ENCODE measurements at places on chromosomes 12 and 14. TPM values are rescaled to one million over a fixed set of nuclear protein-coding genes. Genes with fewer than 3 reads are reported as not detected.
A peak's percentile ranks its signal among the peaks of the same experiment; 100 is the strongest.

DNA sequence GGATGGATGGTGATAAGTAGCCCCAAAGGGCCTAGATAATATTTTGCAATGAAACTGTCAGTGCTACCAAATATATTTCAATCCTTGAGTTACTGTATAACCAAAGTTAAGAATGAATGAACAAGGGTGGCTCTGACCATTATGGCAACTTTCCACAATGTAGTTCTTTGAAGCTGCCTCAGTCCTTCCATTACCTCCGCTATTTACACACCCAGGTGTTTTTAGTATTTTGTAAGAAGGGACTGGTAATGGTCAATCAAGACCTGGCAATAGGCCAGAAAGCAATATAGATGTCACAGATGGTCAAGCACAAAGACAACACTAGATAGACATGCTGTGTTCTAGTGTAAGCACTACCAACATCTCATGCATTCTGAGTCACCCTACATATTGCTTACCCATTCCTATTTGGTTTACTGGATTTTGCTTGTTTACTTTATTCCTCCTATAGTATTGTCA, 16.3 kb downstream of the DUSP16 start:
- peak; percentile 99 for DNase-seq

DNA sequence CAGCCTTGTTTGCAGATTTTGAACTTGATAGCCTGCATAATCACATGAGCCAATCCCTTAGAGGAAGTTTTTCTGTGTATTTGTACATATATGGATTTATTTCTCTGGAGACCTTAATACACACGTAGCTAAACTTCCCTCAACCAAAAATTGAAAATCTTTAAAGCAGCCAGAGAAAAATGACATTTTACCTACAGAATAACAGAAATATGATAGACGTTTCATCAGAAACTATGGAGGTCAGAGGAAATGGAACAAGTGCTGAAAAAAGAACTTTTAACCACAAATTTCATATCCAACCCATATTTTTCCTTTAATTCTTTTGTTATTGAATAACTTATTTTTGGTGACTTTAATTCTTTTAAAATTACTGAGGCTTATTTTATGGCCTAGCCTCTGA, 177.7 kb downstream of the CCDC91 start:
- DNase-seq: no peak

DNA sequence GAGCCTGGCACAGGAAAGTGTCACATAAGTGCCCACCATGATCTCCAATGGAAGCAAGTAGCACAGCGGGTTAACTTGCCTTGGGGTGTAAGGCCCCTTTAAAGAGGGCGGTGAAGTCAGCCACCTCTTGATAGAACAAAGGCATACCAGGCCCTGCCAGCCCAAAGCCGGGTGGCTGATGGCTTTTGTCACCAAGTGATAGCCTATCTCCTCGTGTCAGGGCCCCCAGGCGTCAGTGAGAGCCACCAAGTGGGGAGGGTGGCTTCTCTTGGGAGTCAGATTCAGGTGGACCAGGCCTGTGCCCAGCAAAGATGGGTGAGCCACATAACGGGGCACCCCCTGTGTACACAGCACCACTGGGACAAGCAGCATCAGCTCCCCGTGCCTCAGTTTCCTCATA, 8.3 kb upstream of the MYL2 start:
- DNase-seq: no peak

DNA sequence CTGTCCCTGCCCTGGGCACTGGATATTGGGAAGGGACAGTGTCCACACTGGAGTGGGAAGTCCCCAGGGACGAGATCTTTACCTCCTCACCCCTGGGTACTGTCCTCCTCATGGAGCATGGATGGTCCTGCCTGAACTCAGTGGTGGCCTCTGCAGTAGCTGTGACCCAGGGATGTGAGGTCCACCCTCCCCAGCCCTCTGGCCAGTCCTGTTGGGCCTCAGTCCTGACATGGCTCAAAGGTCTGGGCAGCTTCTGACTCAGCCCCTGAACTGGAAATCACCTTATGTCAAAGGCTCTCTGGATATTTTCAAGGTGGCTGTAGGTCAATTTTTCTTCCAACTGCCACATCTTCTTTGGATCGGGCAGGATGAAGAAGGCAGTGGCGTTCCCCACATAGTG, 24.4 kb downstream of the SERPINA1 start:
- no peak for DNase-seq

TECPR2 gene
- 13.6 TPM for total RNA-seq

DNA sequence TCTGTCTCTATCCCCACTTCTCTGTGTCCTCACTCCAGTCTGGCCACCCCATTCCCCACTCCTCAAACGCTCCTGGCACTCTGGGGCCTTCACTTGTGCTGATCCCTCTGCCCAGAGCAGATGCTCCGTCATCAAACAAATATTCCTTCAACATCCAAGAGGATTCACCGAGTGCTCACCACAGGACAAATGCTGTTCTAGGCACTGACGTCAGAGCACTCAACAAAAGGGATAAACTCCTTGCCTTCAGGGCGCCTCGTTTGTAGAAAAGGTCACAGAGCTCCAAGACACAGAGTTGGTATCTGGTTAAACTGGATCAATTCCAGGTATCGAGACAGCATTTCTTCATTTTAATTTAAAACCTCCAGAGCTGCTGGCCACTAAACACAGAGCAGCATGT, 35.3 kb downstream of the PSMC1 start:
- DNase-seq: no peak

NTN4 gene
- 9.5 TPM for total RNA-seq

KRT2 gene
- total RNA-seq: not detected

GRCh38 chr12:31390991-31391390, 65.0 kb upstream of the SINHCAF start:
- no peak for DNase-seq

DNA sequence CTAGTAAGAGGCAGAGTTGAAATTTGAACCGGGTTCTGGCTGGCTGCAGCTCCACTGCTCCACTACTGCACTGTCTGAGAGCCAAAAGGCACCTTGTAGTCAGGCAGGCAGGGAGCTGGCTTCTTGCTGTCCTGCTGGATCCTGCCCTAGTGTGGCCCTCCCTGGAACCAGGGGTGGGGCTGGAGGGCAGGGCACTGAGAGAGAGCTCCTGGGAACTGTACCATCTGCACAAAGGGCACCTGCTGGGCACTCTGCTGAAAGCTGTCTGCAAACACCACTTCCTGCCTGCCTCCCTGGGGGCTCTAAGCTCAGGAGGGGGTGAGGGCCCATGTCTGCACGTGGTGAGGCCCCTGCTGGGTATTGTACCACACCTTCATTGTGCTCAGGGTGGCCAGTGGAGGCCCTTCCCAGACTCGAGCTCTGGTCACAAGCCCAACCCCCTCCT, 19.0 kb upstream of the TCL1B start:
- no peak for DNase-seq

- DNase-seq: peak; percentile 95
Measured at GRCh38 chr14:55103005-55103640, 25.9 kb upstream of the LGALS3 start.

- DNase-seq: no peak
Measured at GRCh38 chr12:68403711-68404110, 71.5 kb upstream of the MDM1 start.

- no peak for DNase-seq
Measured at GRCh38 chr12:89363084-89363483, 10.8 kb upstream of the DUSP6 start.

GRCh38 chr14:99124482-99125105, 147.4 kb downstream of the BCL11B start:
- no peak for DNase-seq

DNA sequence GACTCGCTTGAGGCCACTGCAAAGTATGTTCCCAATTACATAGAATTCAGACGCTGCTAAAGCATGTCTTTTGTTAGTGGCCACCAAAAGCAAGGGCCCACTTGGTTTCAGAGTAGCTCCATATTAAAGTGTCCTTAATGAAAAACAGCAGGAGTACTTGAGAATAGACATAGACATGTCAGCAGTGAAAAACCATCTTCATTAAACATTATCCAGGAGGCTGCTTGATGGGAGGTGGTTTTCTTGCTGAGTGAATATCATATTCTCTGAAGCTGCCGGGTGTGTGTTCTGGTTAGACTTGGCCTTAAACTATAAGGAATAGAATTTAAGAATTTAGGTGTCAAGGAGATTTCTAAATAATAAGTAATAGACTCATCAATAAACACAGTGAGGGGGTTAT, 79.5 kb upstream of the CCDC198 start:
- DNase-seq: no peak

- DNase-seq: peak; percentile 82
Measured at GRCh38 chr12:80186727-80187217, 87.4 kb downstream of the OTOGL start.

DNA sequence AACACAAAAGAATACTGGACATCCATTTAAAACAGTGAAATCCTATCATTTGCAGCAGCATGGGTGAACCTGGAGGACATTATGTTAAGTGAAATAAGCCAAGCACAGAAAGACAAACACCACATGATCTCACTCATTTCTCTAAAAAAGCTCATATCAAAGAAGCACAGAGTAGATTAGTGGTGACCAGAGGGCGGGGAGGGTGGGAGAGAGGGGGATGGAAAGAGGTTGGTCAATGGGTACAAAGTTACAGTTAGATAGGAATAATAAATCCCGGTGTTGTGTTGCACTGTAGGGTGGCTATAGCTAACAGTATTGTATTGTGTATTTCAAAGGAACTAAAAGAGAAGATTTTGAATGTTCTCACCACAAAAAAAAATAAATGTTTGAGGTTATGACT, 52.4 kb downstream of the DUSP6 start:
- DNase-seq: no peak

WDHD1 gene
- 44.4 TPM for total RNA-seq

GRCh38 chr14:54259821-54260220, 137.0 kb upstream of the CDKN3 start:
- no peak for DNase-seq

- no peak for DNase-seq
Measured at GRCh38 chr14:66131111-66131510, 355.1 kb upstream of the CCDC196 start.

DNA sequence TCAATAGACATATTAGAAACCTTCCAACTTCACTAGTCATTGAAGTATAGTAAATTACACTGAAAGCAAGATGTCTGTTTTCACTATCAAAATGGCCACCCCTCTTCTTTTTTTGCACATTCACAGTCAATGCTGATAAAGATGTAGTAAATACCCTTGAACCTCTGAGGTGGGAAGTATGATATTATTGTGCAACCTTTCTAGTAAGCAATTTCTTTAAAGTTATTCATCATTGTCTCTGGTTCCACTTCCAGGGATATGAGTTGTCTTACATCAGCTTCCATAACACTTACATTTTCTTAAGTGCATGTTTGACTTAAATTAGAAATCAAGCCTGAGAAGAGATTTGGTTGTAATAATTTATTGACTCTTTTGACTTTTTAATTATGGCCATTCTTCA, 453.9 kb upstream of the MGAT4C start:
- DNase-seq: no peak

SLCO1B1 gene
- total RNA-seq: not detected

Data from HepG2 (cell line).